ENCODE measurements at places on chromosomes 1 and 21.

GRCh38 chr1:4267381-4268261 lies 367.5 kb upstream of the C1orf174 start:
- peak; percentile 63 for DNase-seq

GRCh38 chr1:18949686-18950400 lies 6.6 kb downstream of the IFFO2 start:
- peak; percentile 55 for DNase-seq

- no peak for DNase-seq
Observed at GRCh38 chr1:202235003-202235660, 41.5 kb downstream of the LGR6 start.

DNA sequence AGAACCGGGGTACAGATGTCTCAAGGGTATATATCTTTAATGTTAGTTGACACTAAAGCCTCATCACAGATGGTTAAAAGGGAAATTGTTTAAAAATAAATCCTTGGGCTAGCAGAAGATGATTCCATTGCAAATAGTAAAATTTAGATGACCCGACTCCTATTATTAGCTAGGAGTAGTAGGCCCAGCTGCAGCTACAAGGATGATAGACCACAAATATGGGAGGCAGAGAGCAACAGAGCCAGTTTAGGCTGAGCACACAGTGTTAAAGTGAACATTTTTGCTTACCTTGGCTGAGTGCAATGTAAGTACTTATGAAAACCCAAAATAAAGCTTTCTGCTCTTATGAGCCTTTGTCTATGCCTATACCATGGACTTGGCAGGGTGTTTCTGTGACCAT lies 100.5 kb upstream of the COL11A1 start:
- DNase-seq: no peak

DNA sequence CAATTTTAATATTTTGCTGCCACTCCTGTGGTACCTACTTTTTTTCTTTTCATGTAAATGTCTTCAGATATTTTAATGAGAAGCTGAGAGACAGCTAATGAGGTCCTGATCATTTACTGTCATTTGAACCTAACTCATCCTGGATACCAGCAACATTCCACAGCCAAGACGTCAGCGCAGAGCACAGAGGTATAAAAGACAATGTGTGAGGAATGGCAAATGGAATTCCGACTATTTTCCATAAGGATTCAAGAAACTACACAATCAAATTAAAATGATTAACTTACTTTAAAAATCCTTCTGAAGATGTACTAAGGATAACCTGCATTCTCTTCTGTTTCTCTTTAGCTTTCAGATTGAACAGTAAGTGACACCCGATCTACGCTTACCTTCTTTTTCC lies 38.8 kb downstream of the HEATR1 start:
- no peak for DNase-seq

GRCh38 chr1:74775735-74776134 lies 42.8 kb downstream of the TYW3 start:
- DNase-seq: no peak

GRCh38 chr1:230334447-230334837 lies 91.7 kb downstream of the PGBD5 start:
- DNase-seq: no peak

GRCh38 chr1:53651356-53651755 lies 87.6 kb downstream of the GLIS1 start:
- DNase-seq: no peak

DNA sequence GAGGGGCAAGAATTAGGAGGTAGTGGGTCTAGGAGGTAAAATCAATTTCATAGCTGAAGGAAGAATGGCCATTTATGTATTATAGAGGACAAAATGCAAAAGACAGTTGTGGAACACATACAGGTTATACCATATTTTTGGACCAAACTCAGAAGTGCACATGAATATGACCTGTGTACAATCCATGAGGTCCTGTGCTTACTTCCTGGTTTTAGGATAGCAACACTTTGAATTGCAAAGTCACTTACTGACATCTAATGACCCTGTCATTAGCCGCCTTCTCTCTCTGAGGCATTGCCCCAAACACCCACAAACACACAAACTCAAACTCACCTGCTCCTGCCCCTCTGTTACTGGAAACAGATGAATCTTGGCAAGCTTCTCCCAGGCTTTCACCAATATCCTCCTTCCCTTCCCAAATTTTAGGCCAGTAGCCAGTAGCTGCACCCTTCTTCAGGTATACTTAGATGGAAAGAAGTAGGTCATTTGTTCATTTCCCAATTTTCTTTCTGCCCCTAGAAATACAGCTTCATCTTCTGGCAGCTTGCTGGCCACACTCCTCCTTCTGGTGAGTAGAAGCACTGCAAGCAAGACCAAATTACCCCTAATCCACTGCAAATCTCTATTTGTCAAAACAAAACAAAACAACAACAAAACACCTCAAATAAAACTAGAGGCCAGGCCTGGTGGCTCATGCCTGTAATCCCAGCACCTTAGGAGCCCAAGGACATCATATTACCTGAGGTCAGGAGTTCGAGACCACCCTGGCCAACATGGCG lies 13.7 kb upstream of the RPL5 start:
- no peak for DNase-seq

DNA sequence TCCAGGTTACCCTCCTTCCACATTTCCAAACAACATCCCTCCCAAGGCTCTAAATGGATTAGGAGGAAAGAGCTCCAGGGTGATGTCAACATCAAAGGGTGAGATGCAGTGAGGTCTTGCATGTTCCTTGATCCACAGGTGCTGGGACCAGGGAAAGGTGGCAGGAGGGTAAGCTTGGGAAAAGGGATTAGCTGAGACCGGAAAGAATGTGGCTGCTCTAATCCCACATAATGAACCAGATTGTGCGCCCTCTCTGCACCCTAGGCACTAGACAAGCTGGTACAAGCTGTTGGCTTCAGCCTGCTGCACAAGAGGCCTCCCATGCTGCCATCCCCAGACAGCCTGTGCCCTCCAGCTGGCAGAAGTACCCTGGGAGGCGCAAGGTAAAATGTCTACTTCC lies 34.9 kb downstream of the PLXNA2 start:
- DNase-seq: no peak

GRCh38 chr1:185654952-185655314 lies 79.3 kb upstream of the HMCN1 start:
- DNase-seq: no peak
